ENCODE measurements at places on chromosomes 13 and 19.

DNA sequence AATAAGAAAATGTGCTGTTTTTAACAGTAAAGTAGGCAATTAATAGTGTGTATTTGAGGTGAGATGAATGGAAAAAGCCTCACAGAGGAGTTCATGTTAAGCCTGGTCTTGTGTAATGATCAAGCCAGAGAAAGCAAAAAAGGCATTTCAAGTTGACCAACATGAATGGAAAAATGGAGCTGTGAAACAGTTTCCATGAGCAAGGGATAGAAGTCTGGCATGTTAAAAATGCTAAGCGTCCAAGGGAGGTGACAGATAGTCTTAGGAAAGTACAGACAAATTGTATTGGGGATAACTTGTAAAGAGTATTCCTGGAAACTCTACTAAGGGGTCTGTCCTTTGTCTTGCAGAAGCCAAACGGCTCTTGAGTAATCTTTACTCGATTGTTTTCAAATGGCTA is 506.8 kb upstream of the ATXN8OS start:
- no peak for DNase-seq

DNA sequence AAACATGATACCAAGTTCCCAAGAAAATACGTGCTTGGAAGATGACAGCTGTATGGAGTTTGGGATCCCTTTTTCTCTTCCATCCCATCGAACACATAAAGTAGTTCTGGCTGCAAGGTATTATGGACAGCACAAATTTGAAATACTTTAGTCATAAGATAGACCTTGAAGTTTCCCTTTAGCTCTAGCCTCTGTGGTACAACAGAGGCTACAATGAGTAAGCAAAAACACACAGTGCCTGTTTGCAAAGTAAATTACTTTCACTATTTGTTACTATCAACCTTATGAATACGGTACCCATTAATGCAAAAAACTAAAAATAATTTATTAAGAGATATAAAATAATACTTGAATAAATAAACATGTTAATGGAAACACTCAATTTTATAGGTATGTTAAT is 21.0 kb upstream of the LRCH1 start:
- DNase-seq: no peak

- no peak for DNase-seq
Observed at GRCh38 chr19:45315304-45315703, 7.4 kb downstream of the CKM start.

- no peak for DNase-seq
Observed at GRCh38 chr19:17950310-17951156, 16.4 kb upstream of the KCNN1 start.

DNA sequence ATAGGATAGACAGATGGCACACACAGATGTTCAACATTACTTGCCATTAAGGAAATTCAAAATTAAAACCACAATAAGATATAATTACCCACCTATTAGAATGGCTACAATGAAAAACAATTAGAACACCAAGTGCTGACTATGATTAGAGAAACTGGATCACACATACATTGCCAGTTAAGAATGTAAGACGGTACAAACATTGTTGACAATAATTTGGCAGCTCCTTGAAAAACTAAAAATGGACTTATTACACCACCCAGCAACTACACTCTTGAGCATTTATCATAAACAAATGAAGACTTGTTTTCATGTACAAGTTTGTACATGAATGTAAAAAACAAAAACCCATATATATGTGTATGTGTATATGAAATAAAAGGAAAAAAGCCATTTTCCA is 13.7 kb downstream of the ZNF461 start:
- no peak for DNase-seq

DNA sequence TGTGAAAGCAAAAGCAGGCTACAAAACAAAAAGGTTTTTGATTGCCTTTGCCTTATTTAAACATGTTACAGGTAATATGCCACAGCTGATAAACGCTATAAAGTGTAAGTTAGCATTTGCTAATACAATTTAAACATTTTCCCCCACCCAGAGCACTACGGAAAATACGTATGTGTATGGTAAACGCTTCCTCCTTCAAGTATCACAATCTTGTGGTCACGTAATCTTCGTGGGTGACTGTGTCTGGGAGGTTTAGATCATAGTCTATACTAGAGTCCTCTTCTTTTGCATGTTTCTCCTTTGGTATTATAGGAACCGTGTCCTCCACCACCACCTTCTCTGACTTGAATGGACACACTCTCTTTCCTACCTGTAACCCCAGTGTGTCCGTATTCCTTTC is 38.1 kb upstream of the POSTN start:
- no peak for DNase-seq

DNA sequence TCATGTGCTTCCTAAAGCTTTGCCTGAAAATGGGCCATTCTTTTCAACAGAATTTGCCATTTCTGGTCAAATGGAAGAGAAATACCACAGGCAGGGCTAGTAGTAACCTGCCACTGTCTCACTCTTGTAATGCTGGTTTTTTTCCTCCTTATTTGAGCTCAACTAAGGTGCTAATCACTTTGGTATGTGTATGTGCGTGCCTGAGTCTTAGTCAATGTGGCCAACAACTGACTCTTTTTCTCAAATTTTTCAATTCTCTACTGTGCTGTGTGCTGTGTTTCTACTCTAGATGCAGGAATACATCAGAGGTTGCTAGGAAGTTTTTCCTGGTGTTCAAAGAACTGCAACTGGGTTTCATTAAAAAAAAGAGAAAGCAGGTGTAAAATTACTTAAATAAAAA is 870.2 kb downstream of the EFNB2 start:
- DNase-seq: peak; percentile 56

DNA sequence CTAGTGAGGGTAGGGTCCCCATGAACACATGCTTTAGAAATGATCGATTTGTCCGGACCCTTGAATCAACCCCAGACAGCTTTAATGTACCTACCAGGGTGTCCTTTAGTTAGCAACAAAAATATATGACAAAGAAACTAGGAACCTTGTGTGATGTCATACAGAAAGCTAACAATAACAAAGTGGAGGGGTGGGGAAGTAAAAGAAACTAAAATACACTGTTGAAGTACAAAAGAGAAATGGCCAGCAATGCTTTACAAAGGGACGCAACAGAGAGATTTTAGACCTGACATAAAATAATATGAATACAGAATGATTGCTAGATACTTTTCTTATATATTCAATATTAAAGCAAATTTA is 40.0 kb downstream of the DZIP1 start:
- no peak for DNase-seq

DNA sequence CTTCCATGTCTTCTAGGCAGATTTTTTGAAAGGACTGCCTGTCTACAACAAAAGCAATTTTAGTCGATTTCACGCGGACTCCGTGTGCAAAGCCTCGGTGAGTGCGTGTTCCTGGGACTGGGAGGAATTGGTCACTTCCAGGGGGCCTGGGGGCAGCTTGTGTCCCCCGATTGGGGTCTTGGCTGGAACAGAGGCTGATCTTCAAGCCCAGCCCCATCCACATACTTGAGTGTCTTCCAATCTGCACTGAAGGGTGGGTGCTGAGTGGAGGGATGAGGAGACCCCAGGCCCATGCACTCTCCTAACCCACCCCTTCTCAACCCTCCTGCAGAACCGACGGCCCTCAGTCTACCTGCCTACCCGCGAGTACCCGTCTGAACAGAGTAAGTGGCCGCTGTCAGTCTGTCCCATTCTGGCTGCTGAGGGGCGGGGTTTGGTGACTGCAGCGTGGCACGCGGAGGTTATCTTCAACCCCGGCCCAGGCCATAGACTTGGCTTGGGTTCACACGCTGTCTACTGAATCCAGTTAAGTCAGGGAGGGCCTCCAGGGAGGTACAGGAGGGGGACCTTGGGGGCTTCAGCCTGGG is 4.7 kb downstream of the DDA1 start:
- no peak for DNase-seq

DNA sequence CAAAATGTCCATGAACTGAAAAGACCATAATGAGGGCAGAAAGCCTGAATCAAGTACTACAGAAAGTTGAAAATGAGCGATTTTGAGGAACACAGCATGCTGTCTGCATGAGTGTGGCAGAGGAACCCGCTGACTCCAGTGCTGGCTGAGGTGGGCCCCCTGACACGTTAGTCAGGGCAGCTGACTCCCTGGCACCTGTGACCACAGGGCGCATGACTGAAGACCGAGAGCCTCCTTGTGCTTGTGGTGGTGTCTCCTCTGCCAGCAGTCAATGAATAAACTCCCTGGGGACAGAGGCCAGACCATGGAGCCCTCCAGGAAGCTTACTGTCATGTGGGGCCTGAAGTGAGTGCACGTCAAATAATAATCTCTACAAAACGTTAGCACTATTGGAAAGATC is 38.4 kb upstream of the VSTM2B start:
- no peak for DNase-seq

- no peak for DNase-seq
Observed at GRCh38 chr19:1766800-1767352, 13.6 kb downstream of the ONECUT3 start.

- DNase-seq: no peak
Observed at GRCh38 chr13:113648216-113648610, 9.8 kb downstream of the ATP4B start.

- no peak for DNase-seq
Observed at GRCh38 chr13:108195146-108195545, 20.2 kb downstream of the LIG4 start.

DNA sequence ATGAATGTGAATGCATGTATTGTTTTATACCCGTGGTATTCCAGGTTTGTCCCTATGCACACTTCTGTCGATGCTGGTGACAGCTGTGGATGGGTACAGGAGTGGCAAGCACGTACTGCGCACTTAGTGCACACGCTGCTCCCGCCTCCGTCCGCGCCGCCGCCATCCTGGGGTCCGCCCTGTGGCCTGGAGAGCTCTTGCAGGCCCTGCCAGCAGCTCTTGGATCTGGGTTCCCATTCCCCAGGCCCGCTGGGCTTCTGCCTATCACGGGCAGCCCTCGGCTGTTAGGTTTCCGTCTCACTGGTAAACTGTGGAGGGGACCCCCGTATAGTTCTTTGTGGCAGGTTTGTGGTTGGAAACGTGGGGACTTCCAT is 4.0 kb downstream of the GNA11 start:
- DNase-seq: no peak

DNA sequence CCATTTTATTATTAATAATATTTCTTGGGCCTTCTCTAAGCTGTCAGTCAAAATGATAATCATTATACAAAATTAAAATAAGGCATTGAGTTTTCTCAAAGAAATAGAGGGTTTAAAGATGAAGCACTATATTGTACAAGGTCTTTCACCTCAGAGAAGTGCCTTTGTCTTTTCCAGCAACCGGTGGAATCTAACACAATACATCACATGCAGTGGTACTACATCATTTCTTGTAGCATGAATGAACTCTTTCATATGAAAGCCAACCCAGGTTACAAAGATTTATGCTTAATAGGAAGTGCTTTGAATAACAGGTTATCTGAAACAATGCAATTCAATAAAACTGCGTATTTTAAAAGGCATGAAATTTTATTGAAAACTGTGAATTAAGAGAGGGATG is 1620.8 kb downstream of the PCDH9 start:
- no peak for DNase-seq

GRCh38 chr19:4773047-4773640 is 18.4 kb upstream of the FEM1A start:
- DNase-seq: no peak

DNA sequence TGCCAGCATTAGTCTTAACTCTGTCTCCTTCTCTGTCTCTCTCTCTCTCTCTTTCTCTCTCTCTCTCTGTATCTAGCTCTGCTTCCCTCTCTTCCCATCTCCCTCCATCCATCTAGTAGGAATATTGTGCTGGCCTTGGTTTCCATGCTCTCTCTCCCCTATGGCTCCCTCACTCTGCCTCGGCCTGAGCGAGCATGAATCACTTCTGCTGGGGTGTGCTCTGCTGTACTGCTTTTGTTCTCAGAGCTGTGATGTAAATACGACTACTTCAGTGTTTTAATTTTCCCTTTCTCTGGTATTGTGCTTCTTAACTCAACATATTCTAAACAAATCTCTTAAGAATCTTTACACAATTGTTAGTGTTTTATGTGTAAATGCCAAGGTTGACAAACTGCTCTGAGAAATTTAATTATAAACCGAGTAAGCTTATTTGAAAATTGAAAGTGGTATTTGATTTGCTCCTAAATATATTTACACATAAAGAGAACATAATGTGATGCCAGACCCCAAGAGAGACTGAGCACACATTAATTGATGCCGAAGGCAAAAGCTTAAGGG is 211.5 kb upstream of the KL start:
- DNase-seq: no peak

DNA sequence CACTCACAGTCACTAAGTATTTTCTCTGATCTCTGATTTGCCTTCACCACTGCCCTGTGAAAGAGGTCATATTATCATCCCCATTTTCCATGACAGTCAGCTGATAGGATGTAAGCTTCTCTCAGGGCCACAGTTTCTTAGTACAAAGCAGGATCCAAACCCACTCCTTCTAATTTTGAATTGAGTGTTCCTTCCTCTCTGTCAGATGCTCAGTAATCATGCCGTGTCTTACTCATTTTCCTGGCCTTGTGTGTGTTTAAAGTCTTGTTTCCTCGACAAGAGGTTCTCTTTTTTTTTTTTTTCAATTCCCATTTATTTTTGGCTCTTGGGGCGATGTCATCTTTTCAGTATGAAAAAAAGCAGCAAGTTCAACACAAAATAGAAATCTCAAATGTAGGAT is 72.3 kb downstream of the NAA16 start:
- DNase-seq: no peak

DNA sequence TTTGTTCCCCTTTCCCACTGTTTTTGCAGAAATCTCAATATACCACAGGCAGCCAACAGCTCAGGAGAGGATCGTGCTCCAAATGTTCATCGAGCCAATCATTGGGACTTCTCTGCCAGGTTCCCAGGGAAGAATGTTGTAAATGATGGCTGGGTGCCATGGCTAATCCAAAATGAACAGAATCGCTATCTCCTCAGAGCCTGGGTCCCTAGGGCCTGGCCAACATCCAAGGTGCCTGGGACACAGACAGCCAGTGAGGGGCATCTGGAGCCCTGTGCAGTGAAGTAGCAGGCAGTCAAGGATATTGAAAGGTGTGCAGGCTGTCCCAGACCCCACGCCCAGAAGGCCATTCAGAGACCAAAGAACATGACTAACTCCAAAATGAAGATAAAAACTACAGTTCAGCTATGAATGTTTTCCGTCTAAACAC is 37.8 kb downstream of the BRD4 start:
- DNase-seq: no peak

DNA sequence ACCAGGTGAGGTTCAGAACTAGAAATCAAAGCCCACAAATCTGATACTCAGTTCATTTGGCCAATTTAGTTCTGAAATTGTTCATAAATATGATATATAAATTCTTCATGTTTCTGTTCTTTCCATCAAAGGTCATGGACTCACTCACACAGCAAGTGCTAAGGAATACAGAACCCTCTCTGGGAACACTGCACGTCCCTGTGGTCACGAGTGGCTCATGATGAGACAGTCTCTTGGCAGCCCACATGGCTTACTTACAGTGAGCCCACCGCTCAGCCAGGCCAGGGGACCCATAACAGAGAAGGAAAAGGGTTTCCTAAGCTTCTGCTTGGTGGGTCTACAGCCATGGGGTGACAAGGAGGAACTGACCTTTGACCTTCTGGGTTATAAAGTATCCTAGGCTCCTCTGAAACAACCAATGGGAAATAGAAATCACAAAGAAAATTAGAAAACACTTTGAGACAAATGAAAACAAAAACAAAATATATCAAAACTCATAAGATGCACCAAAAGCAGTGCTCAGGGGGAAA is 67.4 kb downstream of the CDADC1 start:
- no peak for DNase-seq

GRCh38 chr13:26186995-26187394 is 35.1 kb downstream of the RNF6 start:
- DNase-seq: no peak

Measured in AG04449 (cell line).